ENCODE measurements at places on chromosomes 12 and 14. TPM values are rescaled to one million over a fixed set of nuclear protein-coding genes. Genes with fewer than 3 reads are reported as not detected.

DNA sequence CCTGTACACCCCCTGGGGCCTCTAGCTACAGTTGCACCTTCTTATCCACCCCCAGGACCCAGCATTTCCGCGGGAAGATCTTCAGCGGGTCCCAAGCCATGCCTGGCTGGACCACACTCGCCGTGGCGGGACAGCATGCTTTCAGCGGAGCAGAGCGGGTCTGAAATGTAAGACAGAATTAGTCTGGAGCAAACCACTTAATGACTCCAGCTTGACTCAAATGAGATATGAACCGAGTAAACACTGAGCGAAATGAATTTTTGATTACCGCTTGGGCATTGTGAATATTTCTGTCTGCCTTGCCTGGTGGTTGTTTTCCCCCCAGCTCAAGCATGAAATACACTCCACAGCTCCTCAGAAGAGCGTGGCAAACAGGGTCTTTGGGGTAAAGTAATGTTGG, 60.8 kb downstream of the SLC24A4 start:
- DNase-seq: no peak

- no peak for DNase-seq
Observed at GRCh38 chr12:14950421-14950820, 11.0 kb downstream of the ARHGDIB start.

Gene GDF11
- 8.5 TPM for total RNA-seq

Gene CLEC1B
- total RNA-seq: not detected

Gene SMCO2
- total RNA-seq: not detected
